ENCODE measurements at places on chromosomes 5 and 9.

- DNase-seq: no peak
Observed at GRCh38 chr5:103356350-103357091, 98.0 kb downstream of the MACIR start.

DNA sequence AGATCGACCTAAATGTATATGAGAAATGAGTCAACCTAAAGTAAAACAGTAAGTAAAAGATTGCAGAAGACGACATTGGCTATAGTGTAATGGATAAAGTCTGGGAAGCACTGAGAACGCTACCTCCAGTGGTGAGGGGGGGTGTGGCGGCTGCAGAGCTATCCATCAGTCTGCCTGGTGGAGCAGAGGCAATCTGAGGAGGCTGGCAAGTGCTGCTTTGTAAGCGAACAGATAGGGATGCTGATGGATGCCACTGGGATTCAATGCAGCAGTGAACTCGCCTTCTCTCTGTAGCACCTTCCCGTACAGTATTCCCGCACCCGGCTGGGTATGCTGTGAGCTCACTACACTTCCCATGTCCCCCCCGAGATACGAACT lies 261.5 kb downstream of the NSG2 start:
- DNase-seq: no peak

DNA sequence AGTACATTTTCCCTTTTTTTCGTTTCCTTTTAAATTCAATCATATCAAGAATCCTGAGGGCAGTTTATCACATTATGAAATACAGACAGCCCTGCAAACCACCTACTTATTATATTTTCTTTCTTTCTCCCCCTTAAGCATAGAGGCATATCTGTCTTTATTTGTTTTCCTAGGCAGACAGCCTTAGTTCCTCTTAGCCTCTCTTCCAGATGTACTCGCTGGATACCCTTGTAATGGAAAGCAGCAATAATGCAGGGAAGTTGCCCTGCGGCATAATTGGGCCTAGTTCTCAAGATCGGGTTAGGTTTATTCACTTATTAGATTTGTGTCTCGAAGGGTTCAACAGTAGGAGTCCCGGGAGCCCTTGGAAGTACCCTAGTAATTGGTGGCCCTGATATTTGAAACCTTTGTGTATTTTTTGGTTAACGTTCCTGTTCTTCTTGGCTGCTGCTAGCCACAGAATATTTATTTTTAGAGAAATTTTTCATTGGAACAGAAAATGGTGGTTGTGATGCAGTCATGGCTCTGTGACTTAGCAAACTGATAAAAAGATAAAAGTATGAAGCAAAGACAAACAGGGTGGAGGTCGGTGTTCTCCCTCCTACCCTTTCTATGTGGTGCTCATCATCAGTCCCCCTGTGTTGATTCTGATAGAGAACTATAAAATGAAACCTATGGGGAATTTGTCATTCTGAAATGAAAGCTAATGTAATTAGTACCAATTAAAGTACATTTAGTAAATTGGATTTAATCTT lies 6.4 kb downstream of the TLE4 start:
- no peak for DNase-seq

DNA sequence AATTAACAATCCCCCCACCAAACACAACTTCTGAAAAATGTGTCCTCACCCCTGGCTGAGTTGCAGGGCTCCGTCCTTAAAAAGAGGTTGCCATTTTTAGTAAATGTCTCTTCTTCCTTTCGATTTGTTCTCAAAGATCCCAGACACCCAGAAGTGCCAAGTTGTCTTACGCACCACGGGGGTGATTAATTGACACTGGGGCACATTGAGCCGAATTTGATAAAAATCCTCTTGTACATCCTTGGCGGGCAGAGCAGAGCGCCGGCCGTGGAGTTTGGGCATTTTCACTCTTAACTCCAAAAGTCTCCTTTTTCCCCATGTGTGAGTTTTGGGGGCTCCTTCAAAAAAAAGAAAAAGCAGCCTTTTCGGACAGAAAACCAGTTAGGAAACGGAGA lies 4.5 kb downstream of the LMX1B start:
- DNase-seq: no peak

GRCh38 chr9:115923410-115923809 lies 230.2 kb upstream of the PAPPA start:
- DNase-seq: no peak

DNA sequence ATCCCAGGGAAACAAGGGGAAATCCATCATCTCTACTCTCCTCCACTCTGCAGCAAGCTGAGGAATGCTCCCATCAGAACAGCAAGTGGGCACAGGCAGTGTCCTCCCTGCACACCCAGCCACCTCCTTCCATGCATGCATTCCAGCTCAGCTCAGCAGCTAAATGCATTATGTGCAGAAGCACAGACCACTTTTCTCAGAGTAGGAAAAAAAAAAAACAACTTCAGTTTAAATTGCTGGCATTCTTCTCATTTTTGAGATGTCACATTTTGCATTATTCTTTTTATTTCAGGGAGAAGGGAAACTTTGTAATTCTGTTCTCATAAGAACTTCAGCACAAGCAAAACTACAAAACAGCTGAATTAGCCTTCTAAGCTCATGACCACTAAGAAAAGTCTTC lies 312.2 kb downstream of the SEMA5A start:
- no peak for DNase-seq

GRCh38 chr5:118016396-118016795 lies 972.0 kb downstream of the DTWD2 start:
- DNase-seq: no peak

DNA sequence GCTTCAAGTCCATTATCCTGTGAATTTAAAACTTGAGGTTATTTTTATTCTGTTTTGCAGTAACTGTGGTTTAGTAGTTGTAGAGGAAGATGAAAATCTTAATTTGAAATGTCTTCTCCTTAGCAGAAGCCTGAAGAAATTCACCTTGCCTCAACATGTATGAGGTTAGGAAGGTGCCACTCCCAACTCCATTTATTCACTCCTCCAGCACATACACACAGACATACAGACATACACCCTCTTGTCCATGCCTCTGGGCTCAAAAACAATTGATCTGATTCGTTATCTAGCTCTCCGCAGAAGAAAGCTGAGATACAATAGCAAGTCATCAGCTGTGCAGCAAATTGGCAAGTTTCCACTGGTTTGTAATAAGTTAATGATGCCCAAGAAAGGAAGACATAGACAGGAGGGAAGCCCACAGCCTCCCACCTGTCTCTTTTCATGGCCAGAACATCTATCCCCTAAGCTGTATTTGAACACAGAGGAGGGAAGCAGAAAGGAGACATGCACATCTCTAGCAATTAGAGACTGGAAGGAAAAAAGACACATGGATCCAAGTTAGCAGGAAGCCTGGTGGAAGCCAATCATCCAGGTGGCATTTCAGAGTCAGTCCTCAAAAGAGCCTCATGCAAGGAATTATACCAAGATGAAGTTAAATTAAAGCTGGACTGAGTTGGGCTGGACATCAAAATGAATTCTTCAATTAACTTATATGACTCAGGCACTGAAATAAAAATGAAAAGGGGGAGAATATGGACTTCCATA lies 257.9 kb downstream of the ASTN2 start:
- DNase-seq: no peak

- DNase-seq: peak; percentile 72
Observed at GRCh38 chr9:85212209-85212608, 529.5 kb downstream of the AGTPBP1 start.

DNA sequence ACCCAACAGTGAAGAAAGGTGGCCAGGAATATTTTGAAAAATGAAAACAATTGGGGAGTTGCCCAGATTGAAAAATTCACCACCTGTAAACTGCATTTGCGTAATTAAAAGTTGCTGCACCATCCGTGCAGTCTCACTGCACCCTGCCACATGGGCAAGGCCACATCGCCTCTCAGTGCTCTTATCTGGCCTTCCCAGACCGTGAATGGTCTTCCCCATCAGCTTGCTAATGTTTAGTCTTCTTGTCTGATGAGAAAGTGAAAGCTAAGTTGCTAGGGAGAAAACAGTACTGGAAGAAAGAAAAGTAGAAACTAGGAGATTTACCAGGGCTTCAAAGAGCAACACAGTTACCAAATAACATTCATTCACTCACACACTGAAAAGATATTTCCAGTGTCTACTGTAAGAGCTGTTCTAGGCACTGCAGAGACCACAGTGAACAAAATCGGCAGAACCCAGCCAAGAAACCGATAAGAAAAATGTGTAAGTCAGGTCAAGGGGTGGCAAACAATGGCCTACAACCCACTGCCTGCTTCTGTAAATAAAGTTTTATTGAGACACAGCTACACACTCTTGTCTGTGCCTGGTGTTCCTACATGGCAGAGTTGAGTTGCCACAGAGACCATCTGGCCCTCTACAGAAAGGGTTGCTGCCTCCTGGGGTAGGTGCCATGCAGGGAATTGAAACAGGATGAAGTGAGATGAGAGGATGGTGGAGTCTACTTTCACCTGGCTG lies 51.2 kb upstream of the CTSL start:
- no peak for DNase-seq

- DNase-seq: no peak
Observed at GRCh38 chr5:107597803-107598202, 72.9 kb downstream of the EFNA5 start.
